Psoas muscle (tissue), 8 donors: ENCODE measurements at places on chromosomes 5 and 9. TPM values are rescaled to one million over a fixed set of nuclear protein-coding genes. Genes with fewer than 3 reads are reported as not detected.

BASP1 gene
- 0.73 TPM for polyA plus RNA-seq

SIGMAR1 gene
- 50.1 TPM for polyA plus RNA-seq

GRCh38 chr5:124707520-124707919, 38.9 kb downstream of the ZNF608 start:
- DNase-seq: no peak

- DNase-seq: no peak
Measured at GRCh38 chr5:103918668-103919367, 356.2 kb upstream of the NUDT12 start.

DNA sequence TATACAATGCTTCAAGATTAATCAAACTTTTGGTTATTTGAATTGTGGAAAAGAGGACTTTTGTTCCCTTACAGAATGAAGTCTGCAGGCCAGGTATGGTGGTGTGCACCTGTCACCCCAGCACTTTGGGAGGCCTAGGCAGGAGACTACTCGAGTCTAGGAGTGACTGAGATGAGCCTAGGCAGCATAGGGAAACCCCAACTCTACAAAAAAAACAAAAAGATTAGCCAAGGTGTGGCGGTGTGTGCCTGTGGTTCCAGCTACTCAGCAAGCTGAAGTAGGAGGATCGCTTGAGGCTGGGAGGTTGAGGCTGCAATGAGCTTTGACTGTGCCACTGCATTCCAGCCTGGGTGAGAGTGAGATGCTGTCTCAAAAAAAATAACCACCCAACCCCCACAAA, 9.3 kb downstream of the CCNH start:
- no peak for DNase-seq

- DNase-seq: no peak
Measured at GRCh38 chr5:122366501-122366900, 54.5 kb downstream of the SNCAIP start.
